ENCODE measurements at places on chromosomes 5 and 9.
A peak's percentile ranks its signal among the peaks of the same experiment; 100 is the strongest.

DNA sequence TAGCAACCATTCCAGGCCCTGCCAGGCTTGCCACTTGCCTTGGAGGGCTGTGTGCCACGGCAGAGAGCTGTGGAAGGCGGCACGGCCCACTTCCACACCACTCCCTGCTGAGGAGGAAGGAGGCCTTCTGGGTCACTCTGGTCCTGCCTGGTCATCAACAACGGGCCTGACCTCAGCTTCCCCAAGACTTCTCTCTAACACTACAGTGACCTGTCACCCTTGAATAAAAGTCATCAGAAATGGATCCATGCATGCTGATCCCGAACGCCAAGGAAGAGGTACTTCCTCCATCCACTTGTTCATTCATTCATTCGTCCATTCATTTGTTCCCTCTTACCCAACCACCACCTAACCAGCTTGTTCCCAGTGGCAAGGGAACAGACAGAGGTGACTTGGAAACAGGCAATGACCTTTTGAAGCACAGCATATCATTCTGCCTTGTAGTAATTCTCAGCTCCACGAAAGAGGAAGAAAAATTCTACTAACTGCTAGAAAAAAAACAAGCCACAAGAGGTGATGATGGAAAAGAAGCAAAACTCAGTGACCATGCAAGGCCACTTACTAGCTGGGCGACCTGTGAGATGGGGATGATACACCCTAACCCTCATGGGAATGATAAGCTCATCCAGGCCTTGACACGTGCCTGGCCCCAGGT lies 58.6 kb downstream of the STK10 start:
- DNase-seq, result no peak

GRCh38 chr5:2732850-2733249 lies 18.6 kb downstream of the IRX2 start:
- no peak for DNase-seq

DNA sequence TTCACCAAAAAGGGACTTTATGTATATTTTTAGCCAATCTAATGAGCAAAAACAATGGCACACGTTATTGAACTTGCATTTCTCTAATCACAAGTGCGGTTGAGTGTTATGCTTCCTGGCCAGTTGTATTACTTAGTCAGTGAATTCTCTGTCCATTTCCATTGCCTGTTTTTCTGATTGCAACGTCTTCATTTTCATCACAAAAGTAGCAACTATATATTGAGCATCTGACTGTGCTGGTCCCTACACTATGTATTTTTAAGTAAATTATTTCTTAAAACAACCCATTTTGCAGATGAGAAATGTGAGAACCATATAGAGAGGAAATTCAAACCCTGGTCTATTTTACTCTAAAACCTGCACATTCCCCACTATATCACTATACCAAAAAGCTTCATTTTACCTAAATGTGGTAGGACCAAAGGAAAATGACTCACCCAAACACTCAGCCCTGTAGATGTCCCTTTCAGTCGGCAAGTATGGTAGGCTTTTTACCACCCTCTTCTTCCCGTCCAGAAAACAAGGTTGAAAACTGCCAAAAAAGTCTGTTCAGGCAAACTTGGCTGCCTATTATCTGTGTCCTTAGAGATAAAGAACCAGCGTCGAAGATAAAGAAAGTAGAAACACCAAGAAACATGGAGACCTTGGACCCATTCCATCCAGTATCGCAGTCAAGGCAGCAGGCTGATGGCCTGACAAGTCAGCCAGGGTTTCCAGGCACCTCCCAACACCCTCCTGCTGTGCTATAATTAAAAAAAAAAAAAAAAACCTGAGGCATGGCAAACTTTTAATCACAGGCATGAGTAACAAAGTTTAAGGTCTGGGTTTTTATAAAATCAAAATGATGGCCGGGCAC lies 18.8 kb upstream of the FAM13B start:
- no peak for DNase-seq

DNA sequence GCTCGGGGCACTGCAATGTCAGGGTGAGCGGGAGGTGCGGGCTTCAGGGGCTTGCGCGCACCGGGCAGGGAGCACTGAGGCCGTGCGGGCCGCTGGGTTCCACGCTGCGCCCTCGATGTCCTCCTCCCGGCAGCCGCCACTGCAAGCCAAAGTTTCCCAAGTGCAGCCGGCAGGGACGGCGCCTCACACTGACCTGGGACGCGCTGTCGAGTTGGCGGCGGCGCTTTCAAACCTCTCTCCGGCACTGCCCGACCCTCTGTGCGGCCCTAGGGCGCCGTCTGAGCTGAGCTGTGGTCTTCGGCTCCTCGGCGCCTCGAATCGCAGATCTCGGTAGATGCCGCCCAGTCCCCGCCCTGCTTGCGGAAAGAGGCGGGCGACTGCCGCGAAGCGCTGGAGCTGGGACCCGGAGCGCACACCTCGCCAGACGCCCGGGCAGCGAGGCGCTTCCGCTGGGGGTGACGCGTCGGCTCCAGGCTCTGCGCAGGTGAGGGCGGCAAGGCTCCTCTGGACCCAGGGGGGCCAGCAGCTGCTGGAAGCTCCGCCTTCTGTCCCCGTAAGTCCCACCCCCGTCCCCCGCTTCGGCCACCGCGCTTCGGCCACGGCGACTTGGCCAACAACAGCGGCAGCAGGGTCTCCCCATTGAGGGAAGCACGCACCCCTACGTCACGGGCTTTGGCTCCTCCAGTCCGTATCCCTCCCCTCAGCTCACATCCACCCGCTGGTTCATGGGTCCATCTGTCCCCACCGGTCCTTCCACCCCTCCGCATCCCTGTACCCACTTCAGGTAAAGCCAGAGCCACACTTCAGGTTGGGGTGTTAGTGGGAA lies at the start of gene ANKRD34B:
ANKRD34B (minus strand) TSS at position 320 of the 826 bp plus-strand sequence. CDS start 10,261 bp downstream, outside the sequence.
- DNase-seq, result peak; percentile 3

Data from fibroblast of skin of right biceps (primary cell).